ENCODE measurements at places on chromosomes 4 and X. TPM values are rescaled to one million over a fixed set of nuclear protein-coding genes. Genes with fewer than 3 reads are reported as not detected.

GABRG1 gene
- total RNA-seq = not detected

TACR3 gene
- total RNA-seq = not detected

ARHGAP24 gene
- not detected for total RNA-seq

SPOCK3 gene
- total RNA-seq = not detected

SLC4A4 gene
- total RNA-seq = 5.3 TPM

GJB1 gene
- not detected for total RNA-seq

TCEAL2 gene
- not detected for total RNA-seq

- H3K4me3 ChIP-seq = no peak overlapping the region
- H3K27me3 ChIP-seq = peaks cover 2% of the 10 kb centered on the region
- no peaks in the 10 kb centered on the region for H3K4me1 ChIP-seq
- no peak for DNase-seq
- H3K27ac ChIP-seq = no peak overlapping the region
Observed at GRCh38 chrX:39985551-39985950, 112.2 kb downstream of the BCOR start.

DNA sequence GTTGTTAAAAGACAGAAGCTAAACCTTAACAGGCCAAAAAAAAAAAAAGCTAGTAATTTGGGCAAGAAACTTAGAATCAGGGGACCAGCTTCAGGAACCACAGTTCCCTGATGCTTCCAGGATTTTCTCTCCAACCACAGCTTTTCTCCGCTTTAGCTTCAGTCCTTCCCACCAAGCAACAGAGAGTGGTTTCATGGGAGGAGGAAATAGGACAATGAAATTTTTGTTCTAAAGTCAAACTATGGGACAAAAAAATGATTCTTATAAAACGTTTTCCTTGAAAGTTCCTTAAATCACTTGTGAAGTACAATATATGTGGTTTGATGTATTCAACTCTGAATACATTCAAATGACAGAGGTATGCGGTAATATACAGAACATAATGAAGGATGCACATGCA, 71.0 kb upstream of the DHX15 start:
- peaks cover 3% of the 10 kb centered on the region for H3K4me1 ChIP-seq
- DNase-seq = no peak
- no peak overlapping the region for H3K4me3 ChIP-seq
- no peaks in the 10 kb centered on the region for H3K36me3 ChIP-seq
- peaks cover 12% of the 10 kb centered on the region for H3K27me3 ChIP-seq

- no peak overlapping the region for H3K27ac ChIP-seq
- H3K4me3 ChIP-seq = no peak overlapping the region
- H3K4me1 ChIP-seq = no peaks in the 10 kb centered on the region
- no peak for DNase-seq
- H3K27me3 ChIP-seq = peaks cover 4% of the 10 kb centered on the region
- no peaks in the 10 kb centered on the region for H3K36me3 ChIP-seq
Observed at GRCh38 chr4:151798678-151799416, 38.0 kb upstream of the GATB start.

GRCh38 chrX:129360175-129360574, 163.1 kb downstream of the SMARCA1 start:
- H3K4me3 ChIP-seq = no peak overlapping the region
- no peaks in the 10 kb centered on the region for H3K27me3 ChIP-seq
- H3K36me3 ChIP-seq = no peaks in the 10 kb centered on the region
- peak; percentile 50 for DNase-seq

- no peak overlapping the region for H3K27ac ChIP-seq
- no peak overlapping the region for H3K4me3 ChIP-seq
- H3K4me1 ChIP-seq = peaks cover 1% of the 10 kb centered on the region
- H3K36me3 ChIP-seq = no peaks in the 10 kb centered on the region
- peaks cover 3% of the 10 kb centered on the region for H3K27me3 ChIP-seq
Observed at GRCh38 chrX:136086521-136086920, 60.8 kb upstream of the FHL1 start.

GRCh38 chr4:154004507-154005170, 215.8 kb upstream of the SFRP2 start:
- no peak for DNase-seq
- no peak overlapping the region for H3K27ac ChIP-seq
- peaks cover 2% of the 10 kb centered on the region for H3K27me3 ChIP-seq
- no peaks in the 10 kb centered on the region for H3K4me1 ChIP-seq
- no peaks in the 10 kb centered on the region for H3K36me3 ChIP-seq

DNA sequence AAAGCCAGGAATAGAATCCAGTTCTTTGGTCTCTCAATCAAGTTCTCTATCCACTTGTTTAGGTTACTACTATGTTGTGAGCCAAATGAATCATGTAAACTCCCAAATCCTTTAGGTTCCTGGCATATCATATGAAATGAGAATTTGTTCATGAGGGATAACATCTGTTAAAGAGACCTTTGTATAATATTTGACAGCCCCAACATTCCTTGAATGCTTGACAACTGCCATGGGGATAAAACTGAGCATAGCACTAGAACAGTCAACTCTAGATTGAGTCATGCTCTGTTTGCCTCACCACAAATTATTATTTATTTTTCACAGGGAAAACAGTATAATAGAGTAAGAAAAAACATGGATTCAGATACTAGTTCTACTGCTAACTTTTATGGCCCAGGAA, 93.3 kb downstream of the NAA11 start:
- H3K27ac ChIP-seq = no peak overlapping the region
- H3K27me3 ChIP-seq = no peaks in the 10 kb centered on the region
- DNase-seq = no peak
- H3K4me3 ChIP-seq = no peak overlapping the region

- H3K4me1 ChIP-seq = no peaks in the 10 kb centered on the region
- no peaks in the 10 kb centered on the region for H3K36me3 ChIP-seq
- no peak overlapping the region for H3K27ac ChIP-seq
- no peaks in the 10 kb centered on the region for H3K27me3 ChIP-seq
- H3K4me3 ChIP-seq = no peak overlapping the region
Observed at GRCh38 chr4:93063325-93063724, 759.6 kb downstream of the GRID2 start.

GRCh38 chr4:60709061-60709460, 491.1 kb upstream of the ADGRL3 start:
- no peak overlapping the region for H3K4me3 ChIP-seq
- H3K27ac ChIP-seq = no peak overlapping the region
- no peaks in the 10 kb centered on the region for H3K27me3 ChIP-seq
- DNase-seq = no peak
- no peaks in the 10 kb centered on the region for H3K36me3 ChIP-seq

DNA sequence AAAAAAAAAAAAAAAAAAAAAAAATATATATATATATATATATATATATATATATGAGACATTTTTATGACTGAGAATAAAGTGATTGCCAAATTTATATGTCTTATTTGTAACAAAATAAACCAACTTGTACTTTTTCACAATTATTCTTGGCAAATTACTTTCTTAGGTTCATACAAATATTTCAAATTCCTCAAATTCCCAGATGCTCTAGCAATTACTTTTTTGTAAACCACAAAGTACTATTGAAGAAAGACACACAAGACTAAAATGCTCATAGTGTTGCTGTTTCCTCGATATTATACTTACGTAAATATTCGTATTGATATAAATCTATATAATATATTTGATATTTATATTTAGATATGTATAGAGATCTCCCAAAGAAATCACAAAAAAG, 390.0 kb downstream of the FAT4 start:
- no peak overlapping the region for H3K27ac ChIP-seq
- DNase-seq = no peak
- no peaks in the 10 kb centered on the region for H3K36me3 ChIP-seq
- no peaks in the 10 kb centered on the region for H3K27me3 ChIP-seq
- H3K4me3 ChIP-seq = no peak overlapping the region

DNA sequence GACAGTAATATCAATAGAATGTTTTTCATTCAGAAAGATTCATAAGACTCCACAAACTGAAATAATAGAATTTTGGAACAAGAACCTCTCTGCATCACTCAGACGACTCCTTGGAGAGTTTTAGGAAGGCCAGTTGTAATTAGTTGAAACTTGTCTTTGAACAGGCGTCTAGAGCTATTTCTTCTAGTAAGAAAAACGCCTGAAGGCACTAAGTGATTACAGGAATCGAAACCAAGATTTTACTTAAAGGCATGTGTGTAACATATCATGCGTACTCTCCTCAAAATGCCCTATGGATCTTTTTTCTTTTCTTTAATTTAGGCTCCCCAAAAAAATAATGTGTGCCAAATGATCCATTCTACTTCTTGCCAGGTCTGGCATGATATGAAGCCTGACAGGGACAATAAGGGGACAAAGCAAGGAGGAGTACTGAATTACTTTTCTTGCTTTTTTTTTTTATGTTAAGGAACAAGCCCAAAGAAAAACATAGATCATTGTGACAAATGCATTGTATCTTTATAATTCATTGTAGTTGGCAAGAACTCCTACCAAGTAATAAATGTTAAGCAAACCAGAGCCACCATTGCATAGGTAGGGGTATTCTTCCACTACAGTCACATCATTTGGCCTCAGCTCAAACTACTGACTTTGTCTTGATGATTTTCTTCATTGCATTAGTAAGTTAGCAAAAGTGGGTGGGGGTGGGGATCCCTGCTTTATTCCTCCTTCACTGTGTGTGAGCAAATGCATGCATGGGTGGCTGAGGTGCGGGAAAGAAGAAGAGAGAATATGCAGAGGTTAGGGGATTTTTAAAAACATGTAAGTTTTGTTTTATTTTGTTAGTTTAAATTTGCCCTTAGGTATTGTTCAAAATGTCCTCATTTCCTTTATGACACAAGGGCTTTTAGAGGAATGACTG, 79.9 kb upstream of the ATOH1 start:
- DNase-seq = no peak
- no peaks in the 10 kb centered on the region for H3K27me3 ChIP-seq
- no peaks in the 10 kb centered on the region for H3K36me3 ChIP-seq
- no peak overlapping the region for H3K27ac ChIP-seq

DNA sequence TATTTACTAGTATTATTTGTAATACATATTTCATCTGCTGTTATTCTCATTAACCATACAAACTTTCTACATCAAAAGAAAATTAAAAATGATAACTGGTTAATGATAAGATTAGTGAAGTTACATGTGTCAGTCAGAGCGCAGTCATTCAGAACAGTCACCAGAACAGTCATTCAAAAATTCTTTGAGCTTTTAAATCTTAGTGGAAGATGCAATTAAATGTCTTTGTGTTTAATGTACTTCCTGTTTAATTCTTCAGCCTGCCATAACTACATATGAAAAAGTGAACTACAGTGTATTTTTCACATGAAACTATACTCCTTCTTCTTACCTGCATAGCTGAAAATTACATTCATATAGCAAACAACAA, 179.7 kb upstream of the NDST4 start:
- H3K27ac ChIP-seq = no peak overlapping the region
- no peak overlapping the region for H3K4me3 ChIP-seq
- H3K27me3 ChIP-seq = no peaks in the 10 kb centered on the region
- H3K4me1 ChIP-seq = peaks cover 4% of the 10 kb centered on the region

DNA sequence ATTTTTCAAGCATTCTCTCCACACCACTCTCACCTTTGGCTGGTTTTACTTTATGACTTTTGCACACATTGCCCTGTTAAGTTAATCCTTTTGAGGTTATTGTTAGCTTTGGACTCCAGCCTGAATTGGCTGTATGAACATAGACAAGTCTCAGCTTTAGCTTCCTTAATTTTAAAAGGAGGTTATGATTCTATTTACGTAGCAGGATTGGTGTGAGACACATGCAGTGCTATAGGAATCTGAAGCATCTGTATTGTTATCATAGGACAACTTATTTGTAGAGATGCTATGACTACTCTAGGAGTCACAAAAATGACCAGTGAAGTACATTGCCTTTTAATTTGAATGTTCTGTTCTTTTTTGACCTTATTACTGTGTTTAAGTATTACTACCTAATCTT, 15.7 kb downstream of the PGAM4 start:
- H3K4me1 ChIP-seq = peaks cover 11% of the 10 kb centered on the region
- H3K4me3 ChIP-seq = no peak overlapping the region
- peaks cover 12% of the 10 kb centered on the region for H3K36me3 ChIP-seq
- H3K27ac ChIP-seq = no peak overlapping the region
- H3K27me3 ChIP-seq = no peaks in the 10 kb centered on the region
- DNase-seq = no peak

DNA sequence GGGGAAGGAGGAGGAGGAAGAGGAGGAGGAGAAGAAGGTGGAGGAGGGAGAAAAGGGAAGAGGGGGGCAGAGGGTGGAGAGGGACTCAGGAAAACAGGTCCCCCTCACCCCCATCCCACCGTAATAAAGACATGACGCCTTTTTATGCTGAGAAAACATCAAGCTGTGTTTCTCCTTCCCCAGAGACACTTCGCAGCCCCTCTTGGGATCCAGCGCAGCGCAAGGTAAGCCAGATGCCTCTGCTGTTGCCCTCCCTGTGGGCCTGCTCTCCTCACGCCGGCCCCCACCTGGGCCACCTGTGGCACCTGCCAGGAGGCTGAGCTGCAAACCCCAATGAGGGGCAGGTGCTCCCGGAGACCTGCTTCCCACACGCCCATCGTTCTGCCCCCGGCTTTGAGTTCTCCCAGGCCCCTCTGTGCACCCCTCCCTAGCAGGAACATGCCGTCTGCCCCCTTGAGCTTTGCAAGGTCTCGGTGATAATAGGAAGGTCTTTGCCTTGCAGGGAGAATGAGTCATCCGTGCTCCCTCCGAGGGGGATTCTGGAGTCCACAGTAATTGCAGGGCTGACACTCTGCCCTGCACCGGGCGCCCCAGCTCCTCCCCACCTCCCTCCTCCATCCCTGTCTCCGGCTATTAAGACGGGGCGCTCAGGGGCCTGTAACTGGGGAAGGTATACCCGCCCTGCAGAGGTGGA, 45.3 kb upstream of the SHOX start:
- DNase-seq = no peak
- no peaks in the 10 kb centered on the region for H3K27me3 ChIP-seq
- no peaks in the 10 kb centered on the region for H3K36me3 ChIP-seq

DNA sequence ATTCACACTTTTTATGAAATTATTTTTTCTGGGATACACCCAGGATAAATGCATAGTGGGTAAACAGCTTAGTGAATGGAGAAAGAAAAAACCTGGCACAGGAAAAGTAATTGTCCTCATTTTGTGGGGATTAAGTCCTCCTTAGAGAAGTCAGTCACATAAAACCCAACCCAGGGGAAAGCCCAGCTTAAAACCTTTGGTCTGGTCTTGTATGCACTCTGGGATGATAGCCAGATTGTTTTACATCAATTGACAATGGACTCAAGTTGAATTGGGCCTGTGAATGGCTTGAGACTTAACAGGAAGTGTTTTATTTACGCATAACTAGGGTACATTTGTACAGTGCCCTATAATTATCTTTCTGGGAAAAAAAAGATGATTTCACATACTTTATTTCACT, 561.3 kb upstream of the GRIA3 start:
- no peak for DNase-seq
- no peaks in the 10 kb centered on the region for H3K36me3 ChIP-seq
- H3K4me1 ChIP-seq = no peaks in the 10 kb centered on the region
